Immature natural killer cell (primary cell): ENCODE measurements at places on chromosomes 5 and 9. TPM values are rescaled to one million over a fixed set of nuclear protein-coding genes. Genes with fewer than 3 reads are reported as not detected.

The SLC25A2 gene
- not detected for polyA plus RNA-seq

The MARCOL gene
- polyA plus RNA-seq: not detected

The EDIL3 gene
- not detected for polyA plus RNA-seq

The AMBP gene
- polyA plus RNA-seq: not detected

The SH3GL2 gene
- polyA plus RNA-seq: not detected

The NTMT1 gene
- 33.8 TPM for polyA plus RNA-seq

The PAEP gene
- not detected for polyA plus RNA-seq

The HAVCR2 gene
- polyA plus RNA-seq: 101 TPM

The DNAJC21 gene
- 15.2 TPM for polyA plus RNA-seq

The SPAAR gene
- not detected for polyA plus RNA-seq

The SLC46A2 gene
- polyA plus RNA-seq: 0.96 TPM

GRCh38 chr9:136943291-136944211 is 987 bp downstream of the FBXW5 start:
- peaks cover 27% of the 10 kb centered on the region for H3K4me1 ChIP-seq
- H3K36me3 ChIP-seq: peaks cover 5% of the 10 kb centered on the region
- no peak overlapping the region for H3K27ac ChIP-seq
- peaks cover 8% of the 10 kb centered on the region for H3K27me3 ChIP-seq
- no peak for DNase-seq
- peak overlapping the region; percentile 79 for H3K4me3 ChIP-seq

- no peak overlapping the region for H3K27ac ChIP-seq
- H3K4me1 ChIP-seq: no peaks in the 10 kb centered on the region
- no peak for DNase-seq
- H3K36me3 ChIP-seq: peaks cover 5% of the 10 kb centered on the region
- no peak overlapping the region for H3K4me3 ChIP-seq
- H3K27me3 ChIP-seq: peaks cover 3% of the 10 kb centered on the region
Measured at GRCh38 chr5:111635916-111636570, 121.0 kb downstream of the NREP start.

DNA sequence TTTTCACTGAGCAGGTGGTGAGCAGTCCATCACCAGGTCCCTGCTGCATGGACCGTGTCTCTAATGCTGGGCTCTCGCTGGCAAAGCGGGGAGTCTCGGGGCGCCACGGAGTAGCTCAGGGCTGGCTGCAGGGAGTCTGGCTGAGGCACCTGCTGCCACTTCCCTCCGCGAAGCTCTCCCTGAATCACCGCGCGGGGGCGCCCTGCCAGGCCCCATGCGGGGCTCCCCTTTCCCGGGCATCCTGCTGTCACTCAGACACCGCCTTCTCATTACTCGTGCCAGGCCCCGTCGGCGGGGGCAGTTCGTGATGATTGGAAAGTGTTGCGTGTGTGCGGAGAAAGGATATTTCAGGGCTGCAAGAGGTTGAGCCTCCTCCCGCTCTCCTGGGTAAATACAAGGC is 335.8 kb downstream of the IRX2 start:
- H3K36me3 ChIP-seq: no peaks in the 10 kb centered on the region
- DNase-seq: no peak
- no peaks in the 10 kb centered on the region for H3K4me1 ChIP-seq
- H3K4me3 ChIP-seq: no peak overlapping the region

GRCh38 chr5:30620481-30621085 is 572.9 kb upstream of the CDH6 start:
- H3K27me3 ChIP-seq: no peaks in the 10 kb centered on the region
- H3K4me1 ChIP-seq: no peaks in the 10 kb centered on the region
- H3K4me3 ChIP-seq: no peak overlapping the region

DNA sequence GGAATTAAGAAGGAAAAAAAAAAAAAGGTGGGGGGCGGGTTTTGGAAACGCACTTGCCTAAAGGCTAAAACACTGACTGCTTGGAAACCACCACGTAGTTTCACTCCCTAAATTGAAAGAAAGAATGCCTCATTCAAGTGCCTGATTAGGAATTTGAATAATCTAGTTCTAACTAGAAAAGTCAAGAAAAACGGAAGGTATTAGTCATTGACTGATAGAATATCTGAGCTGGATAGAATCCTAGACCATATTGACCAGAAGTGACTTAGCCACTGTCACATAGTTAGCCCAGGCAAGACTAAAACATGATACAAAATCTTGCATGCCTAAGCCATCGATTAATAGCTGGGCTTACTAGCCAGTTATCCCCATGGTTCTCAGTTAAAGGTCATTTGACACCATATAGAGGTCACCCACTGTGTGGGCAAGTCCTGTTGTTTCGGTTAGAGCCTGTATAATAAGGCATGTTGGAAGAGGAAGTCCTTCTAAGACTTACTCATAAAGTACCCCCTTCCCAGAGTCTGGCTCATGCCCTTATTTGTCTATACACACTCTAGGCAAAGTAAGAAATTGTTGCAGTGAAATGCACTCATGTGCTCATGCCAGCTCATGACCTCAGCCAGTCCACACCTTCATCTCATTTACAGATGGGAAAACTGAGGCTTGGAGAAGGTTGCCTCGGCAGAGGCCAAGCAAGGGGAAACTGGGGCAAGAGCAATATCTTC is 40.2 kb downstream of the SH3RF2 start:
- no peak overlapping the region for H3K4me3 ChIP-seq
- no peak for DNase-seq
- no peaks in the 10 kb centered on the region for H3K36me3 ChIP-seq
- no peaks in the 10 kb centered on the region for H3K4me1 ChIP-seq
- no peak overlapping the region for H3K27ac ChIP-seq
- no peaks in the 10 kb centered on the region for H3K27me3 ChIP-seq

GRCh38 chr9:95775191-95775590 is 100.3 kb upstream of the ERCC6L2 start:
- H3K36me3 ChIP-seq: no peaks in the 10 kb centered on the region
- H3K27me3 ChIP-seq: peaks cover 8% of the 10 kb centered on the region
- H3K4me1 ChIP-seq: peaks cover 2% of the 10 kb centered on the region
- no peak overlapping the region for H3K27ac ChIP-seq

GRCh38 chr9:18905883-18906629 is 127.0 kb downstream of the SAXO1 start:
- no peak overlapping the region for H3K27ac ChIP-seq
- no peak for DNase-seq
- H3K4me3 ChIP-seq: no peak overlapping the region
- peaks cover 3% of the 10 kb centered on the region for H3K27me3 ChIP-seq

- H3K4me3 ChIP-seq: no peak overlapping the region
- H3K4me1 ChIP-seq: no peaks in the 10 kb centered on the region
- no peak overlapping the region for H3K27ac ChIP-seq
- no peak for DNase-seq
- H3K27me3 ChIP-seq: no peaks in the 10 kb centered on the region
Measured at GRCh38 chr5:166073901-166074581, 2217.4 kb upstream of the WWC1 start.

- no peak for DNase-seq
- H3K4me3 ChIP-seq: peak overlapping the region; percentile 38
- peaks cover 60% of the 10 kb centered on the region for H3K4me1 ChIP-seq
- H3K36me3 ChIP-seq: no peaks in the 10 kb centered on the region
- peaks cover 2% of the 10 kb centered on the region for H3K27me3 ChIP-seq
- peak overlapping the region; percentile 76 for H3K27ac ChIP-seq
Measured at GRCh38 chr9:34190996-34191892, 12.4 kb downstream of the UBAP1 start.

DNA sequence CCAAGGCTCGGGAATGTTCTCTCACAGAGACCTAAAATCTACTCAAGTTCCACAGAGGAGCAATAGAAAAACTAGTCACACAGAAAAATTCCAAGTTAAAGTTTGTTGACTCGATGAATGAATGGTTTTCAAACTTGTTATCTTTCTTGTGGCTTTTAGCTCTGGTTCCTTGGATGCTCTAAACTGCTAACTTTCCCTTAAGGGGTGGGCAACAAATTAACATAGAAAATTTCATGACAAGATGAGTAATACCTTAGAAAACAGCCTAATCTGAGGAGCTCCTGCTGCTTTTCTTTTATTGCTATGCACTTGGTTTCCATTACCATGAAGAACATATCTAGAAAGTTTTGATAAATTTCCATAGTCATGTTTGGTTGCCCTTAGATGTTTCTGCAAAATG is 100.2 kb upstream of the CCDC112 start:
- no peaks in the 10 kb centered on the region for H3K4me1 ChIP-seq
- H3K27me3 ChIP-seq: no peaks in the 10 kb centered on the region
- no peak overlapping the region for H3K27ac ChIP-seq
- H3K4me3 ChIP-seq: no peak overlapping the region

GRCh38 chr5:150605546-150605945 is 34.9 kb upstream of the SYNPO start:
- no peak overlapping the region for H3K4me3 ChIP-seq
- H3K36me3 ChIP-seq: no peaks in the 10 kb centered on the region
- H3K4me1 ChIP-seq: no peaks in the 10 kb centered on the region

DNA sequence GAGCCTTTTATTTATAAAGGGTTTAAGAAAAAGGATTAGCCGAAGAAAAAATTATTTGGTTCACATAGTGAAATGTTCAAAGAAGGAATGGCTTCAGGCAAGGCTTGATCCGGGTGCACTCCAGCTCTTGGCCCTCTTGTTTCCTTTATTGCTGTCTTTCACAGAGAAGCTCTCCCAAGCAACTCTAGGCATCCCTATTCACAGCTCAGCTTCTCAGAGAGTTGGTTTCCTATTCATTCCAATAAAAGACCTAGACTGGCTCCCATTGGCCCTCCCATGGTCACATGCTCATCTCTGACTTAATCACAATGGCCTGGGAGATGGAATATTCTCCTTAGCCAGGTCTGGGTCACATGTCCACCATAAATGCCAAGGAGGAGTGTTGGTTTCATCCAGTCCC is 9.4 kb upstream of the FGFR4 start:
- peaks cover 1% of the 10 kb centered on the region for H3K27me3 ChIP-seq
- H3K27ac ChIP-seq: no peak overlapping the region

- no peaks in the 10 kb centered on the region for H3K4me1 ChIP-seq
- H3K4me3 ChIP-seq: no peak overlapping the region
- H3K27ac ChIP-seq: no peak overlapping the region
- no peaks in the 10 kb centered on the region for H3K27me3 ChIP-seq
Measured at GRCh38 chr9:109619310-109619709, 121.2 kb upstream of the PTPN3 start.

DNA sequence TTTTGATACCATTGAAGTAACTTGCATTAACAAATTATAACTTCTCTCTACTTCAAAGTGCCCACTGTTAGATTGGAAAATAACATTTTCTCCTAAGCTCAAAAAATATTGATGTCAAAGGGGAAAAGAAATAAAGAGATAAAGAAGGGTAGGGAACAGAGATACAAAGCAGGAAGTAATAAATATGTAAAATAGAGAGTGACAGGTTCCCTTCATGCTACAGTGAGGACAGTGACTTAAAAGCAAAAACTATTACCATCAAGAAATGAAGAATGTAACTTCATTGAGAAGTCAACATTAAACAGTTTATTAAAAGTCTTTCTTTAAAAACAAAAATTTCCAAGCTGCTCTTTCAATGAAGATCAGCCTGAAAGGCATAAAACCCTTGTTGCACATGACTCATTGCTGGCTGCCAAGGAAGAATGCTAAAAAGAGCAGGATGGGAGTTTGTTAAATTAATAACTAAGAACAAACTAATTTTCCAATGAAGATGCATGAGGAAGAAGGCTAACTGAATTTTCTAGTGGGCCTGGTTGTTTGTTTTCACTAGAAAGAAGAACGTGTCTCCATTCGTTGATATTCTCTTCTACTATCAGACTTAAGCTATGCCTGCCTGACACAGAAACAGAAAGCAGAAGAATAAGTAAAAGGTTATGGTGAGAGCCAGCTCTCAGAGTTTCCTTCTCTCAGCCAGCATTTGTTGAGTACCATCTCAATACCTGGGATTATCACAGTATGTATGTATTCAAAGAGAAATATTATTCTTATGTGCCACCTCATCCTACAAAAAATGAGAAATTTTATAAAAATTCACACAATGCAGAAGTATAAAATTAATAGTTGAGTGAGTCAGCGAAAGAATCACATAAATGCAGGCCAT is 197.8 kb upstream of the NREP start:
- H3K4me3 ChIP-seq: no peak overlapping the region
- no peaks in the 10 kb centered on the region for H3K36me3 ChIP-seq
- H3K27ac ChIP-seq: no peak overlapping the region
- H3K27me3 ChIP-seq: peaks cover 3% of the 10 kb centered on the region

DNA sequence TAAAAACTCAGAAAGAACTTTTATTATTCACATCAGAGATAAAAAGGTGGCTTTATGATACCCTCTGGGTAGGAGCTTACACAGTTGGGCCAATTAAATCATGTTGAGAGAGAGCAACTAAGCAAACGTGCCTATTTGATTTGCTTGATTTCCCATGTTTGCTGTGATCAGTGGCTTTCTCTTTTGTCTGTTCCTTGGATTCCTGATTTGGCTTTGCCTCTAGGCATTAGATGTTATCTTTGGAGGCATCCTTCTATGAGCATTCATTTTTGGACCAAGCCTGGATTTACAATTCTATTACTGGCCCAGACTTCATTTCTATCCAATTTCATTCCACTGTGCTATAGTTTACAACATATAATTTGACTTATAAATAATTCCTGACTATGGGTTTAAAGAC is 35.9 kb downstream of the VCAN start:
- H3K27ac ChIP-seq: no peak overlapping the region
- peaks cover 3% of the 10 kb centered on the region for H3K27me3 ChIP-seq
- DNase-seq: no peak
- H3K36me3 ChIP-seq: no peaks in the 10 kb centered on the region

DNA sequence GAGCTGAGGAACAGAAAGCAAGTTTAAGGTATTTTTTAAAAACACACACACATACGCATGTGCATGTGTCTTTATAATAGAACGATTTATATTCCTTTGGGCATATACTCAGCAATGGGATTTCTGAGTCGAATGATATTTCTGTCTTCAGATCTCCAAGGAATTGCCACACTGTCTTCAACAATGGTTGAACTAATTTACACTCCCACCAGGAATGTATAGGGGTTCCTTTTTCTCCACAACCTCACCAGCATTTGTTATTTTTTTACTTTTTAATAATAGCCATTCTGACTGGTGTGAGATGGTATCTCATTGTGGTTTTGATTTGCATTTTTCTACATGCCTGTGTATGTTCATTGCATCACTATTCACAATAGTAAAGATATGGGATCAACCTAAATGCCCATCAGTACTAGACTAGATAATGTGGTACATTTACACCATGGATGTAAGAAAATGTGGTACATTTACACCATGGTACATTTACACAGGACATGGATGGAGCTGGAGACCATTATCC is 60.3 kb upstream of the MAP3K1 start:
- H3K27me3 ChIP-seq: peaks cover 2% of the 10 kb centered on the region
- no peak overlapping the region for H3K4me3 ChIP-seq
- no peak overlapping the region for H3K27ac ChIP-seq
